ENCODE measurements at places on chromosomes 12 and 14.

DNA sequence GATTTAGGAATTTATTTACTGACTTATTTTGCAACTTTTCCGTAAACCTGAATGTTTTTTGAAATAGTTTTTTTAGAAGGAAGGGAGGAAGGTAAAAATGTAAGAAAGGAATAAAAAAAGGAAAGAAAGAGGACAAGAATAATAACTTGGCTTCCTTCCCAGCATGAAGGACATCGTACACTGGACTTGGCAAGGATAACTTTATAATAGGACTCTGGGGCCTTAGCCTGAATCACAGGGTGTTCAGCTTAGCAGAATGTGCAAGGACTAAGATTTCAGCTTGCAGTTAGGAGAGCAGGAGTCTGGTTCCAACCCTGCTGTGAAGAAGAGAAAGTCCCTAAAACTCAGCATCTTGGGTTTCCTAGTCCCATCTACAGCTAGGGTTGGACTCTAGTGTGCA, 1053.3 kb downstream of the VRK1 start:
- no peak for DNase-seq

DNA sequence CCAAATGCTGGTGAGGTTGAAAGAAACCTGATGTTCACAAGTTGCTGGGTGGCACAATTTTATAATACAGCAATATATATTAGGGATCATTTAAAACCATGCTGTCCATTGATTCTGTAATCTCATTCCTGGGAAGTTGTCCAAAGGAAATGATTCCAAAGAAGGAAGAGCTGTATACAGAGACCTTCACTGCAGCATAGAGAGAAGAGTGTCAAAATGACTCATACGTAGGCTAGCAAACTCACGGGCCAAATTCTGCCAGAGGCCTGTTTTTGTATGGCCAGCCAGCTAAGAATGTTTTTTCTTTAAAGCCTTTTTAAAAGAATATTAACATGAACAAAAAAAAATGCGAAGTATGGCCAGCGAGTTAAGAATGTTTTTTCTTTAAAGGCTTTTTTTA, 69.2 kb upstream of the MED13L start:
- DNase-seq = no peak

- DNase-seq = no peak
Observed at GRCh38 chr12:49024543-49024942, 6.0 kb upstream of the PRKAG1 start.

GRCh38 chr12:21941506-21942376, 515 bp upstream of the ABCC9 start:
- DNase-seq = peak; percentile 28

GRCh38 chr12:98373025-98373554, 142.3 kb upstream of the TMPO start:
- DNase-seq = peak; percentile 22

GRCh38 chr14:28673056-28673455, 93.5 kb upstream of the FOXG1 start:
- no peak for DNase-seq

DNA sequence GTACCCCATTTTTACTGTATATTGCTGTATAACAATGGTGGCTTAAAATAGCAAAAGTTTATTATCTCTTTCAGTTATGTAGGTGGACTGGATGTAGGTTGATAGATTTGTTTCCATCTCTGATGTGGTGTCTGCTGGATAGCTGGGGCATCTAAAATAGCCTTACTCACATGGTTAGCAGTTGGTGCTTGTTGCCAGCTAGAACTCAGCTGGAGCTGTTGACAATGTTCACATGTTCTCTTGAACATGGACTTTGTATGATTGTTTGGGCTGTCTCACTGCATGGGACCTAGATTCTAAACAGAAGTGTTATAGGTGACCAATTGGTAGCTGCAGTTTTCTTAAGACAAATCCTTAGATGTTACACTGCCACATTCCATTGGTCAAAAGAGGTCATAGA, 126.9 kb downstream of the GPHN start:
- DNase-seq = no peak

GRCh38 chr12:41777064-41777790, 367.4 kb downstream of the GXYLT1 start:
- DNase-seq = no peak

- DNase-seq = no peak
Observed at GRCh38 chr12:121800694-121801594, 2.9 kb upstream of the SETD1B start.

DNA sequence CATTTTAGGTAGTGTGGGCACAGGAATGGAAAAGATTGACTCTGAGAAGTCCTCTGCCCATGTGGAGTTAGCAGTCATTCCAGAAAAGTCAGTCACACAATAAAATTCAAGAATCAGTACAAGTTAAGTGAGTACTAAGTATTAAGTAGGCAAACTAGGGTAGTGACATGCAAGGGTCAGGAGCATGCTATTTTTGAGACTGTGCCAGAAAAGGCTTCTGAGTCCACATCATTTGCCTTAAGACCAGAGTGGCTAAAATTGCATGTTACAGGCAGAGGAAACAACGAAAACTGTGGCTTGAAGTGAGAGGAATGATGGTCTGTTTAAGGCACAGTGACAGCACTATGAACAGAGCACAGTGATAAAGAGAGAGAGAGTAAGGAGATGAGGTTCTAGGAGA, 108.9 kb downstream of the SLC6A15 start:
- DNase-seq = no peak

DNA sequence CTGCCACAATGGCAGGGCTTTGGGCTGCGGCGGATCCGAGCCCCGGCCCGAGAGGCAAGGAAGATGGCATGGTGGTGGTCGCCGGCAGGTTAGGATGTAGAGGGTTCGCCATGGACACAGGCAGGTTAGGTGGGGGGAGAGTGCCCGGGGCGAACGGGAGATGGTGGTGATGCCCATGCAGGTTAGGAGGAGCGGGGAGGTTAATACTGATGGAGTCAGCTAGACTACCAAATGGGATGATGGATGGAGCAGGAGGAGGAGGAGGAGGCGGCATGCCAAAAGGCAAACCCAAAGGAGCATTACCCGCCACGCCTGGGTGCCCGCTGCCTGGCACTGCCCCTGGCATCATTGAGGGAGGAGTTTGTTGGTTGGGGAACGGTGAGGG, 6.2 kb downstream of the MYL6 start:
- no peak for DNase-seq

DNA sequence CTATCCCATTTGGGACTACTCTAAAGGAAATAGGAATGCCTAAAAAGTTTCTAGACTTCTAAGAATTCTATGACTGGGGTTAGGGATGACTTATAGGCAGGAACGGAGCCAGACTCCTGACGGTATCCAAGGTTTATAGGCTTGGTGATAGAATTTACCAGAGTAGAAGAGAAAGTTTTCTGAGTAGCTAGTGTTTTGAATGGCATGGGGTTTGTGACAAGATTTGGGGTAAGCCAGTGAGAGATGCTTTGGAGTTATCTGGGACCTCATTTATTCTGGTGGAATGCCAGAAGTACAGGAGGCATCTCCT, 444.6 kb downstream of the RAD51B start:
- no peak for DNase-seq

GRCh38 chr12:121295746-121296617, 527 bp downstream of the CAMKK2 start:
- peak; percentile 29 for DNase-seq

GRCh38 chr12:52915637-52916036, 10.8 kb upstream of the KRT8 start:
- no peak for DNase-seq

GRCh38 chr14:56896922-56897321, 86.6 kb upstream of the OTX2 start:
- DNase-seq = no peak

GRCh38 chr12:53052419-53053217, 2.8 kb downstream of the TNS2 start:
- no peak for DNase-seq

DNA sequence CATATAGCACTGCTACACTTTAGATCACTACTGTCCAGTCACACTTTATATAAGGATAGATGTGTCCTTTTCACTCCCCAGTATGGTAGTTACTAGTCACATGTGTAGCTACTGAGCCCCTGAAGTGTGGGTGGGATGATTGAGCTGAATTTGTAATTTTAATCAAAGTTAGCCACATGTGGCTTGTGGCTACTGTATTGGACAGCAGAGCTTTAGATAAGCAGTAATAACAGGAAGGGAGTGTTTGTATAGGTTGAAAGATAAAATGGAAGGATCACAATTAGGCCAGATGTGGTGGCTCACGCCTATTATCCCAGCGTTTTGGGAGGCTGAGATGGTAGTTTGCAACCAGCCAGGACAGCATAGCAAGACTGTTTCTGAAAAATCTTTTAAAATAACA, 23.5 kb downstream of the NAA30 start:
- no peak for DNase-seq

DNA sequence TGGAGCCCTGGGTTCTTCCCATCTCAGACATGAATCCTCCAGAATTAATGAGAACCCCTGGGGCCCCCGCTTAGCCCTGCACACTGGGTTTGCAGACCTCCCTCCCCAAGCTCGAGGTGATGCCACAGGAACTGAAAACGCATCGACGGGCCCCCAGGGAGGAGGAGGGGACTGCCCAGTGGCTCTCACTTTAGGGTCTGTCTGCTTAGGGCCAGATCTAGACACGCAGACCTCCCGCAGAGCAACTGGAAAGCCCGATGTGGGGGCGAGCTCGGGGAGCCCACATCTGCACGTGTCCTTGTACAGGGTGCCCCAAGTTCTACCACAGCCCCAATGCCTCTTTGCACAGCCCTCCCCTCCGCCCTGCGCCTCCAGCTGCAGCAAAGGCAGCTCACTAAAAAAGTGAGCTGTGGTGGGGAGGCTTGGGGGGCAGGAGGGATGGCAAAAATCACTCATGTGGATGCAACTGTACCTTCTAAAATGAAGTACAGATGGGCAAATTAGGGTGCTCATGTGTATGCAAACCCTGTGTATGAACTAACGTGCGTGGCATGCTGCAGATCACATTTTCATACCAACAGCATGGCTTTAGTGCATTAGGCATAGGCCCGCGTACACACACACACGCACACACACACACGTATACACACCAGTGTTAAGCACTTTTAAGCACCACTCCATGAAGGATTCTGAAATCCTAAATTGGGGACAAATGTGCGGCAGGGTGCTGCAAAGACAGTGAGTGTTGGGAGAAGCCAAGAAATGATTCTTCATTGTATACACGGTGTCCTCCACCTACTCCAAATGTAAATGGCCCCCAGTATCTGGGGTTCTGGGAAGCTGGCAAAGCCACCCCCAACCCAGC, 99.9 kb upstream of the MAP1LC3B2 start:
- no peak for DNase-seq

DNA sequence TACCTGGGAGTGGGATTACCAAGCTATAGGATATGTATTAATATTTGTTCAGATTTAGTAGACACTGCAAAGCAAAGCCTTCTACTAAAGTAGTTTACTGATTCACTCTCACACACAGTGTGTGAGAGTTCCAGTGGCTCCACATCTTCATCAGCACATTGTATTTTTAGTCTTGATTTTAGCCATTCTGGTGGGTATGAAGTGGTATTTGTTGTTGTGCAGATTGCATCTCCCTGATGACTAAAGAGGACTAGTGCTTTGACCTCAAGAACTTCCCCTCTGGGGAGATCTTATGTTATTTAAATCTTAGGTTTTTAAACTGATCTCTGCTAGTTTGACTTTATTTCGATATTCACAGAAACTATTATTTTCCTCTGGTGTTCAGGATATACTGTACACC, 479.7 kb upstream of the RGS6 start:
- DNase-seq = no peak

DNA sequence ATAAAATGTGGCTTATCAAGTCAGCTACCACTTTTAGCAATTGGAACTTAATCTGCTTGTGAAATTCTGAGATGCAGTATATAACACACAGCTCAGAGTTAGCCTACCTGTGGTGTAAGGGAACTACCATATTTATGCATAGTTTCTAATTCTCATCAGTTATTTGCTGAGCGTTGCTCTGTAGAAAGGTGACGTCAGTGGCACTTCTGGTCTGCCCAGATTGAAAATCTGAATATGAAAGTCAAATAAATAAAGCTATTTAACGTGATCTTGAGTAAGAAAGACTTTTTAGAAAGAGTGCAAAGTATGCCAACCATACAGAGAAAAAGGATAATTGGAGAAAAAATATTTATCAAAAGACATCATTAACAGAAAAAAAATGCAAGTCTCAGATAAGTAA, 938.9 kb upstream of the NOVA1 start:
- no peak for DNase-seq

DNA sequence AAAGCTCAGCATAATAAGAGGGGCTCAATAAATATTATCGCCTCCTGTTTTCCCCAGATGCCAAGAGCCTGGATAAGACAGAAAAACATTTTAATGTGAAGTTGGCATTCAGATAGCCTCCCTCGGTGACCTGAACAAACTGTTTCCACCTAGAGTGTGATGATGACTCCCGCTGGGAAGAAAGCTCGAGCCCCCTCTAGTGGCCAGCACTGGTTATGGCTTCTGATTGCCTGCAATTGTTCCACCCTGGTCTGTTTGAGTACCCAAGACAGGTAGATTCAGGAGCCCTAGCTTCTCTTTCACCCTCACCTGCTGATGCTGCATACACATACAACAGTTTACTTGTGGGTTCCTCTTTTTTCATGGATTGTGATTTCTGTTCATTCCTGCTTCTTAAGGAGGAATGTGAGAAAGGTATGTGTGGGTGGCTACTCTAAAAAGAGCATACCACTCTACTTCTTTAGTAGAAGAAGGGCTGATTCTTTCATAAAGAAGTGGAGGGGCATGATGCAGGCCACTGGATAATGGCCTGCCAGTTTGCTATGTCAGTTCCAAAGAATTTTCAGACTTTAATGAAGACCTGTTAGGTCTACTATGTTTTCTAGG, 6.4 kb downstream of the ERG28 start:
- DNase-seq = peak; percentile 64

GRCh38 chr14:54713379-54713778, 146.5 kb downstream of the SAMD4A start:
- no peak for DNase-seq

DNA sequence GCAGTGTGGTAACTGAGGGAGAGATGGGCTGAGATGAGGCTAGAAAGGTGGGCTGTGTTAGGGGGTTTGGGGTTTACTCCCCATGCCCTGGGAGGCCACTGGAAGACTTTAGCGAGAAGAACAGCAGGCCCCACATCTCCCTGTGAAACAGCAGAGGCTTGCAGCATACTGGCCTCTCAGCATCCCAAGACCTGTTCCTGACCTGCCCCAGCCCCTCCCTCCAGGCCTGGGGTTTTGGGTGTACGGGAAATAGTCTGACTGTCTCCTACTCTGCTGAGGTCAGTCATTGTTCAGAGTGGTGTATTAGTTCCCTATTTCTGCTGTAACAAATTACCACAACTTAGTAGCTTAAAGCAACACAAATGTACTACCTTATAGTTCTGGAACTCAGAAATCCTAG, 103.5 kb upstream of the HIF1A start:
- DNase-seq = no peak

GRCh38 chr12:121264951-121265515, 31.5 kb downstream of the CAMKK2 start:
- no peak for DNase-seq

GRCh38 chr14:65813760-65814384, 401.3 kb downstream of the FUT8 start:
- no peak for DNase-seq

GRCh38 chr14:80446356-80446755, 235.1 kb upstream of the DIO2 start:
- DNase-seq = no peak

- DNase-seq = no peak
Observed at GRCh38 chr12:6582959-6583358, 14.9 kb upstream of the NOP2 start.

- no peak for DNase-seq
Observed at GRCh38 chr14:63193236-63193635, 11.0 kb upstream of the RHOJ start.

Data from HuH-7 (cell line).